ENCODE measurements at places on chromosomes 12 and 14.
A peak's percentile ranks its signal among the peaks of the same experiment; 100 is the strongest.

GRCh38 chr14:60512973-60513571 lies 4.1 kb downstream of the SIX6 start:
- no peak for ATAC-seq
- no peak overlapping the region for H3K4me3 ChIP-seq
- peaks cover 9% of the 10 kb centered on the region for H3K4me1 ChIP-seq
- H3K27me3 ChIP-seq, result peaks cover 79% of the 10 kb centered on the region

DNA sequence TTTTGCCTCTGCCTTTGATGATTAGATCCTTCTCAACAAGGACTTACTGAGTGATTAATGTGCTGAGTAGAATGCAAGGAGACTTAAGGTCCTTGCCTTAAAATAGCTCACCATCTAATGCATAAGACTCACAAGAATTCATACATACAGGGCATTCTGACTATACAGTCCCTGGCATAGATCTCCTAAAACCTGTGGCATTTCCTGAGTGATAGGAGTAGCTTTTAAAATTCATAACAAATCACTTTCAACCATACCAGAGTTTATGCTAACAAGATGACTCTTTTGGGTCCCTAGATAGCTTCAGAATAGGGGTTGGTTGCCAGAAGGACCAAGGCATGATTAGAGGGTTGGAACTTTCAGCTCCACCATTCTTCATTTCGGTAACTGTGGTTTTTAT lies 48.8 kb downstream of the STXBP6 start:
- no peak for ATAC-seq
- H3K36me3 ChIP-seq, result no peaks in the 10 kb centered on the region
- H3K27me3 ChIP-seq, result no peaks in the 10 kb centered on the region
- H3K4me3 ChIP-seq, result no peak overlapping the region
- H3K27ac ChIP-seq, result no peak overlapping the region

DNA sequence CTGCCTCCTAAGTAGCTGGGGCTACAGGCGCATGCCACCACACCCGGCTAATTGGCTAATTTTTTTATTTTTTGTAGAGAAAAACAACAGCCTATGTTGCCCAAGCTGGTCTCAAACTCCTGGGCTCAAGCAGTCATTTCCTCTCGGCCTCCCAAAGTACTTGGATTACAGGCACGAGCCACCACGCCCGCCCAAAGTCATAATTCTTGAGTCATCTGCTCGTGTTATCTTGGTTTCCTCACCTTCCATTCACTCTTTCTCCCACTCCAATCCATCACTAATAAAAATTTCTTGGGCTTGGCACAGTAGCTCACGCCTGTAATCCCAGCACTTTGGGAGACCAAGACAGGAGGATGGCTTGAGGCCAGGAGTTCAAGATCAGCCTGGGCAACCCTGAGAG lies 32.0 kb downstream of the ITGA7 start:
- no peaks in the 10 kb centered on the region for H3K27me3 ChIP-seq
- no peak overlapping the region for H3K27ac ChIP-seq
- no peak for ATAC-seq
- no peaks in the 10 kb centered on the region for H3K36me3 ChIP-seq
- H3K4me3 ChIP-seq, result no peak overlapping the region

DNA sequence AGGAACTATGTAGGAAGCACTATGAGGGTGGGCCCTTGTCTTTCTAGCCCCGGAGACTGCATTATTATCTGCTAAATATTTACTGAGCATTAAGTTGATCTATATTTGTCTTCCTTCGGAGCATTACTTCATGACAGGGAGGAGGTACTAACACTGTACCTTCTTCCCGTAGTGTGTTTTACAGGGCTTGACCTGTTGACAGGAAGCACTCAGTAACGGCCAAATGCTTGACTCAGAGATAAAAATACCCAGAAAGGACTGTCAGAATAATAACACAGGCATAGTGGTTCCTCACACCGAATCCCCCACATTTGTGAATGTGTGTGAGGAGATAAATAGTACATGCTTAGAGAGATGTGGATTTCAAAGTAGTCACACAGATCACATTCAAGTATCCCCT lies 466.6 kb downstream of the EGLN3 start:
- no peak overlapping the region for H3K4me3 ChIP-seq
- ATAC-seq, result no peak

DNA sequence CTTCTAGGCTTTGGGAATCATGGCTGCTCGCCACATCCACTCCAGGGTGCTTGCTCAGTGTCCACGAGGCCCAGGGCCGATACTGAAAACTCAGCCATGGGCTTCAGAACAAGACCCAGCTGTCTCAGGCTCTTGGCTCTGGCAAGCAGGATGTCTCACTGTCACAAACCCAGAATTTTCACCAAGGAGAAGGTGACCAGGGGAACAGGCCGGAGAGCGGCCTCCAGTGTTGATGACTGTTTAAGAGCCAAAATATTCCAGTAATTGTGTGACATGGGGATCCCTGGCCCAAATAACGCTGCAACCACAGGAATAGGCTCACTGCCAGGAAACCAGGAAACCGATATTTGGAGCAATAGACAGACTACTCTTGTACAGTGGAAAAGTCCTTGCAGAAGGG lies 9.8 kb upstream of the SERPINA5 start:
- H3K4me3 ChIP-seq, result no peak overlapping the region
- H3K27ac ChIP-seq, result no peak overlapping the region
- no peaks in the 10 kb centered on the region for H3K27me3 ChIP-seq
- no peaks in the 10 kb centered on the region for H3K36me3 ChIP-seq
- no peaks in the 10 kb centered on the region for H3K4me1 ChIP-seq
- no peak for ATAC-seq

- H3K27me3 ChIP-seq, result peaks cover 8% of the 10 kb centered on the region
- no peaks in the 10 kb centered on the region for H3K36me3 ChIP-seq
- no peak for ATAC-seq
- H3K4me3 ChIP-seq, result no peak overlapping the region
Measured at GRCh38 chr14:104321802-104322130, 183.4 kb downstream of the KIF26A start.

DNA sequence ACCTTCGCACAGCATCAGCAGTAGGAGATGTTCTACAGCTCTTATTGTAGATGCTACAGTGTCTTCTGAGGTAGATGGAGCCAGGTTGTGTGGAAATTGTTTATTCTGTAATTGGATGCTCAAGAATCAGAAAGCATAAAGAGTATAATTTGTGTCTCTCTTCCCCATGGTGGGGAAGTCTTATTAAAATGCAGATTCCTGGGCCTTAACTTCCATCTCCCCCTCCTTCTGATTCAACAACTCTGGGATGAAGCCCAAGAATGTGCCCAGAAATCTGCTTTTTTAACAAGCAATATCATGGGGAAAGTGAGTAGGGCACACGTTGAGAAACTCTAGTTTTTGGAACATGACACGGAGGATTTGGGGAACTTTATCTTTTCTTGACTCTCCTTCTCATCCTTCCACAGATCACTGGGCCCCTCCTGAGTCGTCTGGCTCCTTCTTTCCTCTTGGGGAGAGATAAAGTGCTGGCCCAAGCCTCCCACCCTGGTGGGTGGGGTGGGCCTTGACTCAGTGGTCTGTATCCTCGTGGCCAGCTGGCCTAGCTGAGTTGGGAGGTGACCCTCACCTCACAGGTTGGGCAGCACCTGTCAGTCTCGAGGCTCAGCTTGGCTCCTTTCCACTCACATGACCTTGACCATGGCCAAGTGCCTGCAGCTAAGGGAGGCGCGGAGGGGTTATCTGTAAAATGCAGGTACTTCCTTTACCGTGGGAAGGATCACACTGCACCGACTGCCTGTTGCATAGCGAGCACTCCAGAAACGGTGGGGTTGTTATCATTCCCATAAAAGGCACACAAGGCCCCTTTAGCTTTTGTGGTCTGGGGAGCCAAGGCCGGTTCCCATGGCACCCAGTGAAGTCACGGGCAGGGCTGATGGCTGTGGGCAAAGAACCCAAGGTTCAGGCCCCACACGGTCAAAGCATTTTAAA lies 141.9 kb downstream of the CHST11 start:
- H3K4me1 ChIP-seq, result peaks cover 91% of the 10 kb centered on the region
- H3K27ac ChIP-seq, result peak overlapping the region; percentile 19
- H3K4me3 ChIP-seq, result no peak overlapping the region
- H3K27me3 ChIP-seq, result no peaks in the 10 kb centered on the region
- peaks cover 37% of the 10 kb centered on the region for H3K36me3 ChIP-seq

DNA sequence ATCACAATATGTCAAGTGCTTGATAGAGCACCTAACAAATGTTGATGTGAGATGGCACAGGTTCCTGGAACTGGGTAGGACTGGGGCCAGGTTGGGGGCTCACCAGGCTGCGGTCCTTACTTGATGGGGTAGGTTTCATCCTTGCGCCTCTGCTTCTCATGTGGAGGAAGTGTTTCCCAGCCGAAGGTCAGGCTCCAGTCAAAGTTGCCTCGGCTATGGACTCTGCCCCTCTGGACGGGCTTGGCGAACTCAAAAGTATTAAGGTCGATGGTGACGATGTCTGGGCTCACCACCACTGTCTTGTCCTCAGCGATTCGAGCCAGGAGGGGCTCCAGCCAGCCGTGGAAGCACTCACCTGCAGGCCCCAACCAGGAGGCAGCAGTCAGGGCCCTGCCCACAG lies 17.5 kb upstream of the CELA1 start:
- peaks cover 42% of the 10 kb centered on the region for H3K4me1 ChIP-seq
- H3K36me3 ChIP-seq, result peaks cover 43% of the 10 kb centered on the region
- no peak for ATAC-seq
- no peak overlapping the region for H3K4me3 ChIP-seq
- H3K27ac ChIP-seq, result no peak overlapping the region

DNA sequence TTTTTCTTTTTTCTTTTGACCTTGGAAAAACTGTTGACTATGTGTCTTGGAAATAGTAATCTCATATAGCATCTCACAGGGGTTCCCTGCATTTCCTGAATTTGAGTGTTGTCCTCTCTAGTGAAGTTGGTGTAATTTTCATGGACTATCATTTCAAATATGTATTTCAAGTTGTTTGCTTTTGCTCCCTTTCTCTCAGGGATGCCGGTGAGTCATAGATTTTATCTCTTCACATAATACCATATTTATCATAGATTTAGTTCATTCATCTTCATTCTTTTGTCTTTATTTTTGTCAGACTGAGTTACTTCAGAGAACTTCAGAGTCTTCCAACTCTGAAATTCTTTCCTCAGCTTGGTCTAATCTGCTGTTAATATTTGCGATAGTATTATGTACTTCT lies 1320.6 kb downstream of the LRFN5 start:
- ATAC-seq, result no peak
- no peaks in the 10 kb centered on the region for H3K36me3 ChIP-seq
- H3K27me3 ChIP-seq, result no peaks in the 10 kb centered on the region
- H3K27ac ChIP-seq, result no peak overlapping the region
- no peaks in the 10 kb centered on the region for H3K4me1 ChIP-seq
- H3K4me3 ChIP-seq, result no peak overlapping the region

GRCh38 chr14:81286574-81287370 lies 66.0 kb upstream of the GTF2A1 start:
- no peak overlapping the region for H3K4me3 ChIP-seq
- no peak overlapping the region for H3K27ac ChIP-seq
- H3K36me3 ChIP-seq, result no peaks in the 10 kb centered on the region
- peak; percentile 49 for ATAC-seq

- no peaks in the 10 kb centered on the region for H3K36me3 ChIP-seq
- H3K27ac ChIP-seq, result no peak overlapping the region
- peaks cover 29% of the 10 kb centered on the region for H3K27me3 ChIP-seq
- ATAC-seq, result no peak
- H3K4me1 ChIP-seq, result no peaks in the 10 kb centered on the region
- H3K4me3 ChIP-seq, result no peak overlapping the region
Measured at GRCh38 chr14:76727384-76727783, 33.9 kb upstream of the VASH1 start.

- H3K4me1 ChIP-seq, result peaks cover 9% of the 10 kb centered on the region
- no peak for ATAC-seq
- H3K27ac ChIP-seq, result no peak overlapping the region
- H3K36me3 ChIP-seq, result no peaks in the 10 kb centered on the region
- no peak overlapping the region for H3K4me3 ChIP-seq
Measured at GRCh38 chr14:51724650-51725049, 72.9 kb downstream of the FRMD6 start.

DNA sequence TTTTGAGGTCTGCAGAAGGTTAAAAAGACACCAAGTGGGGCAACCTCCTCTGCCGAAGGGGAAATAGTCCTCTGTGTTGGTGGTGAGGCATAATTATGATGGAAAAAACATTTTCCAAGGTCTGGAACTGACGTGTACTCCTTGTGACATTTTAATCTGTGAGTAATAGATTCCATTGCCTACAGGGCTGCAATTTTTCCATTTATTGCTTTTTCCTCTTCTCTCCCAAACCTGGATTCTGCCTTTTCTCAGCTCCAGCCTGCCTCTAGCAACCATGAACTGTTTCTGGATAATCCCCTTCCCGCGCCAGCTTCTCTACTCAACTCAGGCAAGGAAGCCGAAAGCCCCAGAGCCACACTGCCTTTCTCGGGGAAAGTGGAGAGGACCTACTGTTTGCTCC lies 230.1 kb upstream of the PLXNC1 start:
- H3K36me3 ChIP-seq, result no peaks in the 10 kb centered on the region
- no peaks in the 10 kb centered on the region for H3K27me3 ChIP-seq
- no peak overlapping the region for H3K4me3 ChIP-seq
- H3K4me1 ChIP-seq, result no peaks in the 10 kb centered on the region

- ATAC-seq, result no peak
- no peak overlapping the region for H3K27ac ChIP-seq
- no peaks in the 10 kb centered on the region for H3K4me1 ChIP-seq
Measured at GRCh38 chr12:87618199-87618598, 411.0 kb downstream of the C12orf50 start.

DNA sequence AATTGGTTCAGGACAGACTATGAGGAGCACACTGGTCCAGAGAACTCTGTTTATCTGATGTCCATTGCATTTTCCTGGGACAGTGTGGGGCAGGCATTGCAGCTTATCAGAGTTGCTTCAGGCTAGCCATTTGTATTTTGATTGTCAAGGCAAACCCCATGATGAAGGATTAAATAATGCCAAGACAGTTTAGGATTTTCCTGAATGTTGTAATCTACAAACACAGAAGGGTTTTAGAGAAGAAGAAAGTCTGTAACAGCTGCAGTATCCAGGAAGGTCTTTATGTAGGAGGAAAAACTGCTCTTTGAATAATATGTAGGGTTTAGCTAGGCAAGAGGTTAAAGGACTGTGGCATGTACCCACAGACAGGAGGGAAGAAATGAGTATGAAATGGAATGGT lies 32.2 kb upstream of the UNC79 start:
- peaks cover 14% of the 10 kb centered on the region for H3K27me3 ChIP-seq
- H3K4me1 ChIP-seq, result peaks cover 11% of the 10 kb centered on the region
- ATAC-seq, result no peak
- H3K27ac ChIP-seq, result no peak overlapping the region
- H3K36me3 ChIP-seq, result peaks cover 20% of the 10 kb centered on the region
- no peak overlapping the region for H3K4me3 ChIP-seq

DNA sequence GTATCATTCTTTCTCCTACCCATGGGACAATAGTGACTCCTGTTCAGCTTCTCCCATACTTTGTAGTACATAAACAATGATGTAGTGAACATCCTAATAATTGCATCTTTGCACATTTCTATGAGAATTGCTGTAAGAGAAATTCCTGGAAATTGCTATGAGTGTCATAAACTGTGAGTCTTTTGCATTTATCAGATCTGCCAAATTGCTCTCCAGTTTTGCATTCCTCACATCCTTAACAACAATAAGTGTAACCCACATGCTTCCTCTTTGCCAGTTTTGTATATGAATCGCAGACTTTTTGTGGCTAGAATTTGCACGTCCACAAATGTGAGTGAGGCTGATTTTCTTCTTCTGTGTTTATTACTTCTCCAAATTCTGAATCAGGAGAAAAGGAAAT lies 124.0 kb upstream of the TBX5 start:
- H3K4me1 ChIP-seq, result no peaks in the 10 kb centered on the region
- no peaks in the 10 kb centered on the region for H3K27me3 ChIP-seq
- H3K36me3 ChIP-seq, result no peaks in the 10 kb centered on the region
- ATAC-seq, result no peak

GRCh38 chr12:121223292-121224285 lies 13.7 kb downstream of the P2RX4 start:
- no peak overlapping the region for H3K4me3 ChIP-seq
- H3K27ac ChIP-seq, result peak overlapping the region; percentile 78
- no peaks in the 10 kb centered on the region for H3K27me3 ChIP-seq
- H3K4me1 ChIP-seq, result peaks cover 47% of the 10 kb centered on the region
- peak; percentile 74 for ATAC-seq

Measured in stimulated activated memory B cell treated with anti-CD40 and anti-IgM and Interleukin-4, amounts not matched to agents 10 μg/mL and 1 μg/mL and 100 μg/mL, for 72 hours (primary cell).